Endodermal cell (in vitro differentiated cells): ENCODE measurements at places on chromosomes 5 and 9. TPM values are rescaled to one million over a fixed set of nuclear protein-coding genes. Genes with fewer than 3 reads are reported as not detected.
A peak's percentile ranks its signal among the peaks of the same experiment; 100 is the strongest.

- no peak for DNase-seq
Observed at GRCh38 chr9:121239851-121240250, 28.1 kb upstream of the GSN start.

- no peak for DNase-seq
Observed at GRCh38 chr5:101024299-101024698, 121.2 kb upstream of the ST8SIA4 start.

- DNase-seq, result no peak
Observed at GRCh38 chr5:75091597-75091996, 39.2 kb upstream of the GCNT4 start.

DNA sequence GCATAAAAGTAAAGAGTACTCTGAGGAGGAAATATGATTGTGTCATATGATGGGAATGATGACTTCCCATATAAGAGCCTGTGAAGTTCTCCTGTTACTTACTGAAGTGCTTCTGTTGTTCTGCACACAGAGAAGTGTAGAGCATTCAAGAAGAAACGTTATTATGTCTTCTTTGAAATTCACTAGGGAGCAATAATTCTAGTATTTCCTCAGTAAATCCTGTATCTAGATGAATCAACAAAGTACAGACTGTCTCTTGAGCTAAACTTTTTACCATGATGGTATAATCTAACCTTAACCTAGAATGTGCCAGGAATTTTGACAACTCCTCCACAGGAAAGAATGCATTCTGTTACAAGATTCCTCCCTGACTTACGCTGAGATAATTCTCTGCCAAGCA, 18.9 kb upstream of the GHR start:
- no peak for DNase-seq

DNA sequence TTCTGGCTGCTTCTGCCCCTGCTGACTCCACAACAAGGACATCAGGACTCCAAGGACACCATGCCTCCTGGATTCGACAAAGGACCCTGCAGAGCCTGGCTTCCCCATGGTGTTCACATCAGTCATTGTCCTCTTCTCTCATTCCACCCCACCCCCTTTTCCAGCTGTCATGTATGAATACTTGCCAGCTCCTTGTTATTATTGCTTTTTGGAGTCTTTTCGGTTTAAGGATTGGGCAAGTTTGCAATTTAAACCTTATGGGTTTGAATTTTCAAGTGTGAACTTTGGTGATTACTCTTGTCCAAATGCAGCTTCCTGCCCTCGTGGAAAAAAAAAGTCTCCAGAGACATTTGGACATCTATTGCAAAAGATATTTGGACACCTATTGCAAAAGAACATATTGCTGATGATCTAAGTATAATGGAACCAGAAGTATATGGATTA, 14.2 kb upstream of the LVRN start:
- DNase-seq, result no peak

DNA sequence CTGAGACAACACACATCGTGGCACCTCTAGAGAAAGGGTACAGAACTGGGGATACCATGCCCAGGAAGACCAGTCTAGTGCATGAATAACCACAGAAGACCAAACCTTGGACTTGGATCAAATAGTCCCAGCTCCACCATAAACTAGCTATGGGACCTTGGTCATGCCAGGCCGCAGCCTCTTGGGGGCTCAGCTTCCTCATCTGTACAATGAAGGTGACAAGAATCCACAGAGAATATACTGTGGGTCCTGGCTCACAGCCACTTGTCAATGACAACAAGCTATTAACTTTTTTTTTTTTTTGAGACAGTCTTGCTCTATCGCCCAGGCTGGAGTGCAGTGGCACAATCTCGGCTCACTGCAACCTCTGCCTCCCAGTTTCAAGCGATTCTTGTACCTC, 3.9 kb downstream of the KYAT1 start:
- DNase-seq, result no peak

- no peak for DNase-seq
Observed at GRCh38 chr9:95175523-95175922, 142.0 kb downstream of the FANCC start.

DNA sequence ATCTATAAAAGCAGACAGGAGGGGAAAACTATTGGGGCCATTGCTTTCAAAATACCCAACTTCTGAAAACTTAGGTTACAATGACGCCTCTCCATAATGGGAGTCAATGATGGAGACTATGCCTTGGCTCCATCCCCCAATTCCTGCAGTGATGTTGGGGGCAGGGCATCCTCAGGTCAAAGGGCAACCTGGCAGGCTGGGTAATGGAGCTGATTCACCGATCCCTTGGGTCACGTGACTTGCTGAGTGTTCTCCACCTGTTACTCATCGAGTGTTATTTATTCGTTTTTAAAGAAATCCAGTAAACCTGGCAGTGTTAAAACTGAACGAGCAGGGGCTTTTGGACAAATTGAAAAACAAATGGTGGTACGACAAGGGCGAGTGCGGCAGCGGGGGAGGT, 244.4 kb downstream of the FAM114A2 start:
- DNase-seq, result no peak

DNA sequence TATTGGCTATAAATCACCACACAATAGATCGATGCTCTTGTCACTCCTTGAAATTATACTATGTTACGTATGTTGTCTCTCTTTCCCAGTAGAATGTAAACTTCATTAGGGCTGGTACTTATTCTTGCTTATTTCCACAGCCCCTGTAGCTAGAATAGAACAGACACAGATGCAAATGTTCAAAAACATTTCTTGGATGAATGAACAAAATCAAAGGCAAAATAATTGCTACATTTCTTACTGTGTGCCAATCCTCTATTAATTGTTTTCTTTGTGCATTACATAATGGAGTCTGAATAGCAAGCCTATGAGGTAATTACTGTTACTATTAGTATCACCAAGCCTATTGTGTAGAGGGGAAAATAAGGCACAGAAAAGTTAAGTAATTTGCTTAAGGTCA, 725 bp upstream of the OR13C2 start:
- no peak for DNase-seq

DNA sequence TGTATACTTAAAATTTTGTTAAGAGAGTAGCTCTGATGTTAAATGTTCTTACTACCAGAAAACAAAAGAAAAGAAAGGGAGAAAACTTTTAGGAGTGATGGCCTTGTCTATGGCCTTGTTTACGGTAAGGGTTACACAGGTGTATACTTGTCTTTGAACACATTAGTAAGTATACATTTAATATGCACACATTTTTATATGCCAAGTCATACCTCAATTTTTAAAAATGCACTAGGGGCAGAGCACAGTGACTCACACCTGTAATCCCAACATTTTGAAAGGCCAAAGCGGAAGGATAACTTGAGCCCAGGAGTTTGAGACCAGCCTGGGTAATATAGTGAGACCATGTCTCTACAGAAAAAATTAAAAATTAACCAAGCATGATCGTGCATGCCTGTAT, 166.7 kb upstream of the SNX2 start:
- DNase-seq, result no peak

DNA sequence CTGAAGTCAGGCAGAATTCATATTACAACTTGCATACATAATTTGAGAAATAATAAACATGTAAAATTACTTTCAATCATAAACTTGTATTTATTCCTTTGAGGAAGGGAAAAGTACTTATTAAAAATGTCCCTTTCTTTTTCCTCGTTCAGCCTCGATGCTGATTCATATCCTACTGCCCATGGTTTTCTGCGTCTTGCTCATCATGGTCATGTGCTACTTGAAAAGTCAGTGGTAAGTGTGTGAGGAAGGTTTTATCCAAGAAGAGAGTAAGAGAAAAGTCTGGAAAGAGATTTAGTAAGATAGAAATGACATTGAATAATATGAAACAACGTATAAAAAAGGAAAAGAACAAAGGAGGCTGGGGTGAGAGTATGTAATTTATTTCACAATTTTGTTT, 85.9 kb downstream of the OSMR start:
- DNase-seq, result no peak

DNA sequence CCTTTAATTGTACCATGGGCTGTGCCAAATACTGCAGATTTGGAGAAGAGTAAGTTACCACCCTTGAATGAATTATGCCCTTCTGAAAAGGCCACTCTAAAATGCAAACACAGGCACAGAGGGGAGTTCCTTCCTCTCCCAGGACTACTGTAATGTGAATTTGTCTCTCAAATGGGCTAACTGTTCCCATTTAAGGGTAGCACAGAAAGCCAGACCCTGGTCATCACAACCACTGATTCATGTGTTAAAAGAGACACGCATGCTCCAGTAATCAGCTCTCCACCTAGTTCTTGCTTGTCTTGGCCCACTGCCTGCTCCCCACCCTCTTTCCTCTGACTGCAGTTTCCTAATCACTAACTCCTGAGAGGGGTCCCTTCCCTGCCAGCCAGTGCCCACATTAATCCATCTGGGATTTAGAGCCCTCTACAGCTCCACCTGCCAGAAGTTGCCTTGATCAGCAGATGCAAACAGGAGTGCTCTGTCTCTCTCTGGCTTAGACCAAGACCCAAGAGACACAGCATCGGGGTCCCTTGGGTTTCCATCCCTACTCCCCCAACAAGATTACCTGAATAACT, 382.4 kb downstream of the TMEM167A start:
- DNase-seq, result no peak

- no peak for DNase-seq
Observed at GRCh38 chr5:8842971-8843551, 702.8 kb downstream of the SEMA5A start.

DNA sequence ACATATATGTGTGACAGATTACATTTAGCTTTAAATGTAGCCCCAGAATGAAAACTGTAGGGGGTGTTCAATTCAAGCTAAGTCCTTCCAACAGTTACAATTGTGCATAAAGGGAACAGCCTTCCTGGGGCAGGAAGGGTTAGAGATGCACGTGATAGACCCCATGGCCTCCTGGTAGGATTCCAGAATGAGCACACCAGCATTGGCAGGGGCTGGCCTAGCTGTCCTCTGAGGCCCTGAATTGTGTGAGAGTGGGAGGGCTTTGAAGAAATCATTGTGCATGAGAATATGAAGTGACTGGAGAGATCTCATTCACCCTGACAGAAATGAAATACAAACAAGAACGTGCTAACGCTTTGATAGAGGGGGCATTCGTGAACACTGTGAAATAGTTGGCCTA, 663.8 kb upstream of the KLF4 start:
- no peak for DNase-seq

GRCh38 chr5:18171684-18172083, 537.4 kb downstream of the TAF11L14 start:
- no peak for DNase-seq

- no peak for DNase-seq
Observed at GRCh38 chr9:26756881-26757280, 135.7 kb downstream of the CAAP1 start.

DNA sequence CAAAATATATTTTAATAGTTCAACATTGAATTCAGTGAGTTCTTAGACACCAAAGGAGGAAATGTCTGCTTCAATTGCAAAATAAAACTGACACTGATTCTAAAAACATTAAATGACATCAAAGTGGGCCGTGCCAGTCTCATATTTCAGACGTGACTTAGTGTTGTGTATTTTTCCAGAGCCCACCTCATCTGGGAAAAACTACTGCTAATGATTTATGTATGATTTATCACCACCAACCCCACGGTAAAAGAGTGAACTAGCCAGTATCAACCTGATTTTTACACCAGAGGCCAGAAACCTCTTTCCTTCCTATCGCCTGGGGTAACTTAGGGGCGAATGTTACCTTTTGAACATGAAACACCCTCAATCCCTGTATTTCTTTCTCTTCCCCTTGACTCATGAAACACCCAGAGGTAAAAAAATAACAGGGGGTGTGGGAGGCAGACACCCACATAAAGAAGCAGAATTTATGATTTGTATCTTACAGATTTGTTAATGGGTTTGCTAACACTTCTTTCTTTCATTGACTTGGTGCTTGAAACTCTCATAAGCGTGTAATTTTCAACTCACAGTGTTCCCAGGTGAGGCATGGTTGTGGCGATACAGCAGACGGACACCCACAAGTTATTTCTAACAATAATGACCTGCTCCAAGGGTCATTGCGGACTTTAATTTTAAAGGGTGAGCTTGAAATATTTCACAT, 56.4 kb upstream of the FANCC start:
- DNase-seq, result no peak

DNA sequence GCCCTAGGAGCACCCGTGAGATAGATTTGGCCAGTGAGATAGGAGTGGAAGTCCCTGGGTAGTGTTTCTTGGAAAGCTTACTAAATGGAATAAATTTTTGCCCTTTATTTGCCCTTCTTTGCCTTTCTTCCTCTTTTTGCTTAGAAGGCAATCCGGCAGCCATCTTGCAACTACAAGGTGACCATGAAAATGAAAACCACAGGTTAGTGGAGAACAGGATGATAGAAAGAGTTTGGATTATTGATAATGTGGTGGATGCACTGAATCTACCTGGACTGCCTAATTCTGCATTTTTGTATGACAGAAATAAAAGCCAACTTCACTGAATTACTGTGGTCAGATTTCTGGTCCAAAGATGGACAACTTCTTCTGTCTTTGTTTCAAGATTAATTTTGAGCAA, 33.2 kb downstream of the TARS1 start:
- no peak for DNase-seq

DNA sequence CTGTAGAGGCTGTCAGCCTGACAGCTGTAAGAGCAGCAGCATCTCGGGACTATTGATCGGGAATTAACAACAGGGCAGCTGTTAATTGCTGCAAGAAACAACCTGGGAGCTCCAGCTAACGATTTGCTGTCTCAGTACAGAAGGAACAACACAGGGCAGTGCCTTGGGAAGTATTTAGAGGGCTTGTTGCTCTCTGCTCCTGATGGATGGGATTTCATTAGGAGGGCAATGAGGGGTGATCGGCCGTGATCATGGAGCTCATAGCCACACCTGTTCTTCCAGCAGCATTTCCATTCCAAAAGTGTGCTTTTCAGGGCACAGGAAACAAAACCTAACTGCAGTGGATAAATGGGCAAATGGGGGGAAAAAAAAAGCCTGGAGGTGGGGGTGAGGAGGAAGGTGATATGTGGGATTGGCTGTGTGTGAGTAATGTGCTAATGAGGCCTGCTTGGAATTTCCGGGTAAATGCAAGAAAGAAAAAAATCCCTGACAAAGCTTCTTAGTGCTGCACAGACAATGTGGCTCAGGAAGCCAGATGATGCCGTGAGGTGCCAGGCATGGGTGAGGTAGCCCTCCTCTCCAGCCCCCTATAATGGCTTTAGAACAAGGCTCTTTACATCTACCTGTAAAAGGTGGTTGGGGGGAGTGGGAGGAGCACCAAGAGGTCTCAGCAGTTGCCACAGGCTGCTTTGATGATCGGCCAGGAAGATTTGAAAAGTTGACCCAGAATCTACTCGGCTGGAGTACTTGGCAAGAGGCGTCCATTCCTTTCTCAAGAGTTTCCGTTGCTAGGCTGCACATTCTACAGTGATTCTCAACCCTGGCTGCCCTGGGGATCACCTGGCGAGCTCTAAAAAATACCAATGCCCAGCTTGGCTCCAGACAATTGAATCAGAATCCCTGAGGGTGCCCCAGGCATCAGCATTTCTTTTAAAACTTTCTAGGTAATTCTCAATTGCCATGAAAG, 139.5 kb upstream of the KLF9 start:
- peak; percentile 67 for DNase-seq

TRPM3 gene
- 1.8 and 2.3 TPM in 2 replicates for total RNA-seq

AMBP gene
- total RNA-seq, result 1.3 to 2.9 TPM (median 2.7 TPM) in 3 replicates

ZDHHC11 gene
- 8.7 to 10.6 TPM (median 8.7 TPM) in 3 replicates for total RNA-seq

ADAMTSL2 gene
- 0.67 to 1.6 TPM (median 0.93 TPM) in 3 replicates for total RNA-seq

GLRA1 gene
- total RNA-seq, result not detected in 2 replicates

KLHL9 gene
- total RNA-seq, result 20.5 to 33.2 TPM (median 32.0 TPM) in 3 replicates

CCDC183 gene
- 12.1 to 23.0 TPM (median 13.4 TPM) in 3 replicates for total RNA-seq
